ENCODE measurements at places on chromosomes 12 and 14.

DNA sequence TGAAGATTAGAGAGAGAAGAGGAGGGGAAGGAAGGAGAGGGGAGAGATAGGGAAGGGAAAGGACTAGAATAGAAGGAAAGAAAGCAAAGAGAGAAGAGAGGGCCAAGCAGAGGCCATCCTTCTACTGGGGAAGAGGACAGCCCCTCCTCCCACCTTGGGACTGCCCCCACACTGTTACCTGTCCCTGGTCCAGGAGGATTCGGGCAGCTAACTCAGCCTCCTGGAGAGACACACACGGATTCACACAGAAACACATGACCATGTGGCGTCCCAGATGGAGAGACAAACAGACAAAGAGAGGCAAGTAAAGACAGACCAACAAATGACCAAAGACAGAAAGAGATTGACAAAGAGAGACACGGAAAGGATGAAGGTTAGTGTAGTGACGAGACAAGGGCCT, 2.2 kb downstream of the NDRG2 start:
- DNase-seq: no peak

GRCh38 chr14:104121142-104121541, 17.2 kb upstream of the KIF26A start:
- DNase-seq: no peak

- peak; percentile 97 for DNase-seq
Observed at GRCh38 chr12:18153826-18154225, 63.8 kb upstream of the RERGL start.

DNA sequence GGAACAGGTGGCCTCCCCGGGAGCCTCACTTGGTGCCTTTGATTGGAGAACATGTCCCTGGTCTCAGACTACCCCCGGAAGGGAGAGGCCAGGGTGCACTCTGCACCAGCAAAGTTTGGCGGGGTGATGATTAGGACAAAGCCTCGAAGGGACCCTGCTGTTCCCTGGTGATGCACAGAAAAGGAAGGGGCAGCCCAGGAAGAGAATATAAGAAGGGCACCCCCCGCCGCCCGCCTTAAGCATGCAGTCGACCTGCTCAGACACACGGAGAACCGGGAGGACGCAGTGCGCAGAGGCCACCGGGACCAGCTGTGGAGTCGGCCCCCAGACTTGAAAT, 6.9 kb downstream of the SCARB1 start:
- DNase-seq: no peak

DNA sequence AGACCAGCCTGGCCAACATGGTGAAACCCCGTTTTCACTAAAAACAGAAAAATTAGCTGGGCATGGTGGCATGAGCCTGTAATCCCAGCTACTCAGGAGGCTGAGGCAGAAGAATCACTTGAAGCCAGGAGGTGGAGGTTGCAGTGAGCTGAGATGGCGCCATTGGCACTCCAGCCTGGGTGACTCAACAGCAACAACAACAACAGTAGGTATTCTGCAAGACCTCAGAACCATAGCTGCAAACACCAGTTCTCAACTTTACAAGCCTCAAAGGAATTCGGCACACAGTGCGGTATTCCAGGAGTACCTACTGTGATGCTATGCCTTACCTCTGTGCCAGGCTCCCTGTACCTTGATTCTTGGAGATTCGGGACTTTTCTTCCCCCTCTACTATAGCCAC, 15.8 kb downstream of the FOXN3 start:
- DNase-seq: no peak

GRCh38 chr14:50808053-50808452, 22.9 kb downstream of the NIN start:
- DNase-seq: no peak

DNA sequence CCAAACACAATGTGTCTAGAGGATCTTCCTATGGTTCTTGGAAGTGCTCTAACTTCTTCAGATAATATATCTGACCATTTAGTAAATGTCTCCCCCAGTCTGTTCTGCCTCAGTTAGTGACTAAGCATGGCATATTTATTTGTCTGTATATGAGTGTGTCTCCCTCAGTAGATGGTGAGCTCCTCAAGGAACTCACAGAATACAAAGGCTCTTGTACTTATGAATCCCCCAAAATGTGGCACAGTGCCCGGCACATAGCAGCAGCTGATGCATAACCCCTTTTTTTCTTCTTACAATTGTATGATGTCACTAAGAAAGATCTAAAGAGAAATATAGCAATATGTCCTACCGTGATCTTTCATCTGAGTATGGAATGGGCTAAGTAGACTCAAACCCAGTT, 264.7 kb upstream of the PRICKLE1 start:
- no peak for DNase-seq

GRCh38 chr12:59046763-59047534, 126.6 kb upstream of the LRIG3 start:
- DNase-seq: no peak
